ENCODE measurements at places on chromosomes 1 and 21. TPM values are rescaled to one million over a fixed set of nuclear protein-coding genes. Genes with fewer than 3 reads are reported as not detected.

DNASE2B gene
- total RNA-seq = not detected

TMEM52 gene
- total RNA-seq = not detected

FAM167B gene
- total RNA-seq = 4.4 TPM

ZNF593OS gene
- not detected for total RNA-seq

LEPR gene
- total RNA-seq = 169 TPM

GUCA2A gene
- not detected for total RNA-seq

ZBTB37 gene
- 10.3 TPM for total RNA-seq

EFCAB14 gene
- total RNA-seq = 63.7 TPM

ZC3H12A gene
- total RNA-seq = 13.0 TPM

- DNase-seq = peak; percentile 8
Observed at GRCh38 chr1:206794294-206794908, 22.1 kb upstream of the IL10 start.

- no peak for DNase-seq
Observed at GRCh38 chr21:25515484-25516405, 91.5 kb downstream of the MRPL39 start.

- no peak for DNase-seq
Observed at GRCh38 chr1:36709869-36710481, 227.3 kb upstream of the CSF3R start.

DNA sequence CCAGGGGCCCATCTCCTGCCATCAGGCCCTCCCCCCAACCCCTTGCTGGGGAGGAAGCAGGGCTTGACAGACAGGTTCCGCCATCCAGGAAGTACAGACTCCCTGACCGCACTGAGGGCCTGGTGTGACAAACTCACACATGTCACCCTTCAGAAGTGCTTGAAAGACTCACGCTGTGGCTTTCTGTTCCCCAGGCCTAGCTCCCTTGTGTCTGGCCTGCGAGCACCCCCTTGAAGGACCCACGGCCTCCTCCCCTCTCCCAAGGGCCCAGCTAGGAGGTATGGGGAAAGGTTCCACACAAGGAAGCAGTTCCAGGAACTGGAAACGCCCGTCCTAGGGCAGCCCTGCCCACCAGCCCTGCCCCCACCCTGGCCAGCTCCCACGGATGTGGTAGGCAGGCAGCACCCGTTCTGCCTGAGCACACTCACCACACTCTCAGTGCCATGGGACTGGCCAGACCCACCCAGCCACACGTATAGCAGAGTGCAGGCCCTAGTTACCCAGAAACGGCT lies 26.7 kb downstream of the SLC2A1 start:
- DNase-seq = no peak

- no peak for DNase-seq
Observed at GRCh38 chr1:111734426-111734825, 4.8 kb downstream of the INKA2 start.

GRCh38 chr1:76281306-76281705 lies 206.8 kb downstream of the ST6GALNAC3 start:
- DNase-seq = no peak

DNA sequence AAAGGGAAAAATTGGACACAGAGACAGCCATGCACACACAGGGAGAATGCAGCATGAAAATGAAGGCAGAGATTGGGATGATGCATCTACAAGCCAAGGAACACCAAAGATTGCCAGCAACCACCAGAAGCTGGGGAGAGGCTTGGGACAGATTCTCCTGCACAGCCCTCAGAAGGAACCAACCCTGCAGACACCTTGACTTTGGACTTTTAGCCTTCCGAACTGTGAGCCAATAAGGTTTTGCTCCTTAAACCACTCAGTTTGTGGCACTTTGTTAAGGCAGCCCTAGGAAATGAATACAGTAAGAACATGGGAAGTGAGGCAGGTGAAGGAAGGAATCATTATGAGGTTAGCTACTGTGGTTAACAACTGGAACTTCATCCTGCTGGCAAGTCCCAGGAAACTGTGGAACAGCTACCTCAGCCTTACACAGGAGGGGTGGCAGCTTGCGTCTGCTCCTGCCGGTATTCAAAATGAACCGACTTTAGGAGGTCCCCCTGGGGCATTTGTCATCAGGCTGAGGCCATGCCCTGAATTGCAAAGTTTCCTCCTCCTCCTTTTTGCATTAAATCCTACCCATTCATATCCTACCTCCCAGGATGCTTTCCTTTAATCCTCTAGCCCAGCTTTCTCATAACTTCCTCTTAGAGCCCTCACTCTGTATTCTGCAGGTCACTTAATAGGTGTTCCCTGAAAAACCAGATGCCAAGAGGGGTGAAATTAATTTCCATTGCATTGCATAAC lies 15.4 kb downstream of the CD247 start:
- DNase-seq = no peak

DNA sequence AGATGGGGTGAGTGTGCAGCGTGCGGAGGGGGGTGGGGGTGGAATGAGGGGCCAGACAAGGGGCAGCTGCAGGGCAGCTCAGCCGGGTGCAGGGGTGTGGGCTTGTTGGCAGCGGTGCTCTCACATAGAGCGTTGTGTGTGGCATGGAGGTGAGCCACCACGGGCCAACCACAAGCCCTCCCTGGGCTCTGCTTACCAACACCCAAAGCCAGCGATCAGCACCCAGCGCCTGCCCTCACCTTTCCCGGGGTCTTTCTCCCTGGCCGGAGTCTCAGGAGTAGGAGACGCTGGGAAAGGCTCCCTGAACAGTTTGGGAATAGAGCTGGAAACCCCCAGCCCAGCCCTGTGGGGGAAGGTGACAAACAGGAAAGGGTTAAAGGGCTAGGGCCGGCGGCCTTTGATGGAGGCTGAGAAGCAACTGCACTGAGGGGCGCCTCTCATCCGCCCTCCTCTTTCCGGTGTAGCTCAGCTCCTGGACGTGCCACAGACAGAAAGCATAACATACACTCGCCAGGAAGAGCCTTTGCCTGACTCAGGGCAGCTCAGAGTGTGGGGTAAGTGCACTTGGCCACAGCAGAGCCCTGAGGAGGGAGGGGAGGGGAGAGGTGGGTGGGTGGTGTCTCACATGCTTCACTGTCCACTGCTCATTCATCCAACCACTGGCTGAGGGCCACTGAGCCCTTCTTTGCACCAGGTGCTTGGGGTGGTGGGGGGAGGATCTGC lies 577 bp downstream of the IKBKE start:
- DNase-seq = peak; percentile 95

- DNase-seq = peak; percentile 80
Observed at GRCh38 chr1:30900931-30901560, 7.5 kb downstream of the SDC3 start.

- no peak for DNase-seq
Observed at GRCh38 chr1:165162671-165163241, 193.8 kb downstream of the LMX1A start.

DNA sequence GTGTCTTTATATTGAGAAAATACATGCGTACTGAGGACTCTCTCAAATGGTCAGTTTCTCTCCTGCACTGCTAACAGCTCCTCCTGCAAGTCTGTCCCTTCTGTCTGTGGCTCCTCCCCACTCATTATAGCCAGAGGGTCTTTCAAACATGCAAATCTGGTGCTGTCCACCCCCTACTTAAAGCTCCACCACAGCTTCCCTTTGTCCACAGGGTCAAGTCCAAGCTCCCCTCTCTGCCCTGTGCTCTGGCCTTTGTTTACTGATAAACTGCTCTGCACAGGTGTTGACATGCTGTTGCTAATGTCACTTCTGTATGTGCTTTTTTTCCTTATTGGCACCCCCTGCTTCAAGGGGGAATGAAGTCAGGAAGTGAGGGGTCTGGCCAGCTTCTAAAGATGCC lies 47.7 kb upstream of the GPR37L1 start:
- DNase-seq = no peak

GRCh38 chr1:222061711-222062359 lies 319.9 kb upstream of the DUSP10 start:
- DNase-seq = no peak

- DNase-seq = no peak
Observed at GRCh38 chr21:32909393-32909792, 116.3 kb upstream of the OLIG2 start.

- DNase-seq = no peak
Observed at GRCh38 chr21:26683996-26684395, 110.9 kb upstream of the CYYR1 start.

All from osteoblast (primary cell).